ENCODE measurements at places on chromosomes 5 and 9.

DNA sequence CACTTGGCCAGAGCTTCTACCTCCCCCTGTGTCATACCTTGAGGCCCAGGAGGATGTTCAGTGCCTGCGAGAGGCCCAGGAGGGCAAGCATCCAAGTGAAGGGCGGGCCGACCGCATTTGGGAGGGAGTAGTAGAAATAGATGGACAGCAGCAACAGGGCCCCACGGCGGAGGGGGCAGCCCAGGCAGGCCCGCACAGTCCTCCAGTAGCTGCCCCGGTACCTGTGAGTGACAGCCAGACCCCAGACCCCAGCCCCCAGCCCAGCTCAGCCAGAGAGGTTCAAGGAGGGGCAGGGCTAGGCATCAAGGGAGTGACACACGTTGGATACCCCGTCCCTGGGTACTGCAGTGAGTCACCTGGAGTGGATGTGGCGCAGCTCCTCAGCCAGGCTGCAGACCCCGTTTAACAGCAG lies 1.4 kb downstream of the STING1 start:
- DNase-seq = peak; percentile 71

- no peak for DNase-seq
Observed at GRCh38 chr5:83323557-83324180, 147.9 kb upstream of the VCAN start.

- DNase-seq = peak; percentile 36
Observed at GRCh38 chr9:120538339-120538738, 41.6 kb downstream of the CDK5RAP2 start.

- DNase-seq = peak; percentile 24
Observed at GRCh38 chr5:5650242-5650641, 227.8 kb downstream of the ICE1 start.

DNA sequence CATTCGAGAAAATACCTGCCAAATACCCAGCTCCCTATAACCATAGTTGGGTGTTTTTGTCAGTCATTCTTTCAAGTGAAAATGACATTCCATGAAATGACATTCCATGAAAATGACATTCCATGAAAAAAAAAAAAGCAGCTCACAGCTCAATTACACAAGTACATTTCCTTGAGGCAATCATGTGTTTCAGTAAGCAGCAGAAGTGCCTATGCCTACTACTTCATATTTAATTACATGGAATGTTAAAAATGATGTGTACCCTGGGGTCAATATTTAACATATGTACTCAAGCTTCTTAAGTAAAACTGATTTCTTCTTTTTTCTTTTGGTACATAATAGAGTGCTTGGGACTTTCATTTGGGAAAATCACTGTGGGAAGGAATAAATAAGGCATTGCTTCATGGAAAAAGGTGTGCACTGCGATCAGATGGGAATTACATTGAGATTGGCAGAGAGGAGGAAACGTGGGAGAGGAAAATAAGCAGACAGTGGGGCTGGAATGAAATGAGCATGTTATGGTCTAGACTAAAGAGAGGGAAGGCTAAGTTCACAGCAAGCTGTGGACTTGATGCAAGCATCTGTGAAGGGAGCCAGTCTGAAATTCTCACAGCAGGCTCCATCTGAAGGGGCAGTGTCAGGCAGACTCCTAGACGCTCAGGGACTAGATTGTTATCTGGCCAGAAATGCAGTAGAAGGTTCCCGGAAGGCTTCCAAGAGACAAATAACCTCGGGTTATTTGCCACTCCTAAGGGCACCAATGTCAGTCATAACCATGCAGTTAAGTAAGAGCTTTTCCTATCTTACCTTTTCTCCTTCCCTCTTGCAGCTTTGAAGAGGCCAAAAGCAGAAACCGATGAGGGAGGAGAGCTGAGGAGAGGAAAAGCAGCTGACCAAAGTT lies 15.2 kb upstream of the SPATA9 start:
- DNase-seq = no peak

DNA sequence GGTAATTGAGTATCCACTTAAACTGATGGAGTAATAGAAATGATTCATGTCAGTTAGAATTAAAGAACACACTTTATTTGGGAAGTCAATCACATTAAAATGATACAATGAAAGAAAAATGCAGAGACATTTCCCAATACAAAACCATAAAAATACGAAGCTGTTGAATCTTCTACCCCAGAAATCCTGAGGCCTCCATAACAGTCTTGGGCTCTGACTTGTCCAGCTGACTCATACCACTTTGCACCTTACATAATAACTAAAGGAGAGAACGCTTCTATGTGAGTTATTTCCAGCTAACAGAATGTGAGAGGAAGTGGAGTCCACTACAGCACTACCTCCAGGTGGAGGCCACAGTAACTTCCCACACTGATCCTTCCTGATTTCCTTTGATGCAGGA lies 305.0 kb downstream of the MRPS30 start:
- no peak for DNase-seq

DNA sequence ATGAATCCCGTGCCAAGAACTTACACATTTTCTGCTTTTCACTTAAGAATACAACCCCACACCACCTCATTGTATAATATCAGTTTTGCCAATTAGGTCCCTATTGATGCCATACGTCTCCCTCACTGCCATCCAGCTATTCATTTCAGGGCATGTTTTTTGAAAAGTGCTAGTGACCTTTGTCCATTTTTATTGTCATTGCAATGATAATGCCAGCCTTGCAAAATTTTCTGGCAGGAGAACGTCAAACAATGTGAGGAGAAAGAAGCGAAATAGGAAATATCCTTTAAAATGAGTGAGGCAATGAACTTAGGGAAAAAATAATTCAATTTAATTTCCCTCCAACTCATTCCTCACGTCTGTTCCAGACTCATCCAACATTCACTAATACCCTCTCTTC lies 111.8 kb upstream of the CKMT2 start:
- DNase-seq = no peak

- no peak for DNase-seq
Observed at GRCh38 chr9:127941062-127941960, 3.7 kb upstream of the DPM2 start.

DNA sequence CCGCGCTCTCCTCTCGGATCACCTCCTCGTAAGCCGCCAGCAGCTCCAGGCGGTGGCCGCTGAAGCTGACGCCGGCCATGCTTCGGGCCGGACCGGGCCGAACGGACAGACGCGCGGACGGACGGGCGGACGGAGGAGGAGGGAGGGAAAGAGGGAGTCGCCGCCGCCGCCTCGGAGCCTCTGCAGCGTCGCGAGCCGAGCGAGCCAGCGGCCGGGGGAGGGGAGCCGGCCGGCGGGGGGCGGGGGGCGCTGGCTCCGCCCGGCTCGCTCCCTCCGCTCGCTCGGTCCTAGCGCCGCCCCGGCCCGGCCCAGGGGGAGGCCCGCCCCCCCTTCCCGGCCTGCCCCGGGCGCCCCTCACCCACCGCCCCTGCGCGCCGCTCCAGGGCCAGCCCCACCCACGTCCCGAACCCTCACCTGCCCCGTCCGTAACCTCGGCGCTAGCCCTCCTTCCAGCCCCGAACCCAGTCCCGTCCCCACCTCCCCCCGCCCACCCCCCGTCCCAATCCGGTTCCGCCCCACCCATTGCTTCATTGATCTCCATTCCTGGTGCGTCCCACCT lies at the start of gene DBN1:
DBN1 (minus strand) TSS at position 192 of the 559 bp plus-strand sequence; CDS start at position 79, 113 bp downstream.
- peak; percentile 66 for DNase-seq

DNA sequence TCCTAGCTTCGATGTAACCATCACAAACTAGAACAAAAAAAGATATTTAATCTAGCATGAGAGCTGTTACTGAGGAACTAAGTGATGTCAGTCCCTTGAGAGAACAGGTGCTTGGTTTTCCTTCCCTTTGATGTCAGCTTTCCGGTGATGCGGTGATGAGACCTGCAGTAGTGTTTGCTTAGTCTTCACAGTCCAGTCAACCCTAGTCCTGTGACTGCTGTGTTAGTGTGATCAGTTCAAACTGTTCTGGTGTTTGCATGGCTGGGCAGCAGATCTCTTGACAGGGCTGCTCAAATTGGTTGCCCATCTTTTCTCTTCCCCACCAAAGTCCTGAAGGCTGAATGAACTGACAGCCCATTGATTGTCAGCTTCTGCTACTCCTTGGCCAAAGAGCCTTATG lies 608.6 kb upstream of the DAB2 start:
- DNase-seq = no peak

GRCh38 chr9:137216188-137216965 lies 5.7 kb downstream of the RNF208 start:
- DNase-seq = no peak

DNA sequence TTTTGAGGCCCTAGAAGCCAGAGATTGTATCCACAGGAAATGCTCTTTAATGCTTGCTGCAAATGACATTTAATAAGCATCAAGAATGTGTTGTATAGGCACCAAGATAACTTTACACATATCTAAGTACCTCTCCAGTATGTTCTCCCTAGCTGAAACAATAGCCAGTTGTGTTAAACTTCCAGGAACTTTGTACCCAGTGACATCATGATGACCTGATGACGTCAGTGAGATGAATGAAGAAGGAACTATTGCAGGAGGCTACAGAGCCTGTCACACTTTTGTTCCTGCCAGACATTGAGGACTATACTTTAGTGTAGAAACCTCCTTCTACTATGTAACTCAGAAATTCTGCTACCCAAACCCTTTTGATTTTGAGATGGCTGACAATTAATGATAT lies 129.8 kb downstream of the CD180 start:
- peak; percentile 64 for DNase-seq

DNA sequence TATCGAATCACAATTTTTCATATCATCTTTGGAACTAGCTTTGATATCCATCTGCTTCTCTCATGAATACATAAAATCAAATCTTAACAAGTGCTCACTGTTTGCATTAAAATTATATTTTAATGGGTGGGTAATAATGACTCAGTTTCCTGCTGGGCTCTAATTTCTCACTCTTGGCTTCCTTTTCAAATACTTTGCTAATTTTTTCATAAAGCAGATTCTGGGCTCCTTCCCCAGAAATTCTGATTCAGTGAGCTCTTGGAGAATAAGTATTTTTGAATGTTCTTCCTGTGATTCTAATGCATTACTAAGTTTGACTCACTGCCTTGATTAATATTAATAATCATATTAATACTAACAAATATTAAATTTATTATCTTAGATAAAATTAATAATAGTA lies 48.9 kb downstream of the YIPF5 start:
- DNase-seq = peak; percentile 40

- no peak for DNase-seq
Observed at GRCh38 chr5:36300927-36301540, 668 bp downstream of the RANBP3L start.

- DNase-seq = peak; percentile 76
Observed at GRCh38 chr9:69168709-69169217, 5.3 kb upstream of the TJP2 start.

- DNase-seq = peak; percentile 26
Observed at GRCh38 chr9:97592126-97592525, 41.0 kb downstream of the TSTD2 start.

GRCh38 chr9:38149647-38150046 lies 80.6 kb upstream of the SHB start:
- DNase-seq = no peak

DNA sequence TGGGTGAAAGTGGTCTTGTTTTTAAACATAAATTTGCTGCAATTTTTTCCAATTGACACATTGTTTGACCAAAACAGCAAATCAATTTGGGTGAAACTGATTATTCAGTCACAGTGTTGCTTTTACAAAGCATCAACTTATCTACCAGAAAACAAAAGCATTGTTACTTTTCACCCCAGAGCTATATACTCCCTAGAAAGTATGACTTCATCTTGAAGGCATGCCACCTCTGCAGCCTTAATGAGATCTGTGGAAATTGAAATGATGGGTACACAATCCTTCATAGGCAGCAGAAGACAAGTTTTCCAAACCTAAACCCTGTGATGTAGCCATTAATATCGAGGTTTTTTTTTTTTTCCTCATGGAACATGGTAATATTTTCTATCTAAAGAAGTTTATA lies 615.9 kb downstream of the CHSY3 start:
- DNase-seq = peak; percentile 42

GRCh38 chr5:24512423-24512822 lies 132.4 kb downstream of the CDH10 start:
- no peak for DNase-seq

DNA sequence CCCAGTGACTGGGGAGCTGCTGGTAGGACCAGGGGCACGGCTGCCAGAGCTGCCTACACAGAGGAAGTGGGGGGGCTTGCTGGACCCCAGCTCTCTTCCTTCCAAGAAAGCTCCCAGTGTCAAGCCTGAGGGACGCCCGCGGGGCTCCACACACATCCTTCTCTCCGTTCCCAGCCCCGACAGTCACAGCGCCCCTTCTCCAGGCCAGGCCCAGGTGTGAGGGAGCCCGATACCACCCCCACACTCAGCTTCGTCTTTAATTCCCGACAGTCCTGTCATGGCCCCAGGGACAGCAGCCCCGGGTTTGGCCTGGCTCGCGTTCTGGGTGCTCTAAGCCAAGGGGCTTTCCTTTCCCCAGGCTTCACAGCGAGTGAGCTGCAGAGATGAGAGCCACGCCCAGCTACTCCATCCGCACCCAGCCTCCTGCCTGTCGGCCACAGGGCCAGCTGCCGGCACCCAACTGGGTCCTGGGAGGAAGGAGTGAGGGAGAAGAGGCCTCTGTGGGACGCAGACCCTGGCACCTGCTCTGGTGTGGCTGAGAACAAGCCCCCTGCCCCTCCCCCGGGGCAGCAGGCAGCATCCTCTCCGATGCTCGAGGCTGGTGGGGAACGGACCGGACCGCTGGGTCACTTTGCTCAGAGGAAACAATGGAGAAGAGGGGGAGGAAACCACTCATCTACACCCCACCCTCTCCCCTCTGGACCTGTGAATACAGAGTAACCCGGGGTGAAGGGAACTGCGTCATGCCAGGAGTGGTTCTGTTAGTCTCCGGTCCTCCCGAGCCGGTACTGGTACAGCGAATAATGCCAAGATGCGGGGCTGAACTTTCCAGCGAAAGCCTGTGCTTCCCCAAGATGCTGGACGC lies 53.9 kb upstream of the PHYKPL start:
- DNase-seq = no peak

- peak; percentile 28 for DNase-seq
Observed at GRCh38 chr9:97714435-97714834, 17.3 kb upstream of the XPA start.

Measured in cardiac fibroblast (primary cell).